Activated naive CD4-positive, alpha-beta T cell treated with anti-CD3 and anti-CD28 coated beads for 36 hours (primary cell): ENCODE measurements at places on chromosomes 2 and 18.

- DNase-seq: peak; percentile 22
Measured at GRCh38 chr2:68653034-68653433, 9.7 kb downstream of the PROKR1 start.

DNA sequence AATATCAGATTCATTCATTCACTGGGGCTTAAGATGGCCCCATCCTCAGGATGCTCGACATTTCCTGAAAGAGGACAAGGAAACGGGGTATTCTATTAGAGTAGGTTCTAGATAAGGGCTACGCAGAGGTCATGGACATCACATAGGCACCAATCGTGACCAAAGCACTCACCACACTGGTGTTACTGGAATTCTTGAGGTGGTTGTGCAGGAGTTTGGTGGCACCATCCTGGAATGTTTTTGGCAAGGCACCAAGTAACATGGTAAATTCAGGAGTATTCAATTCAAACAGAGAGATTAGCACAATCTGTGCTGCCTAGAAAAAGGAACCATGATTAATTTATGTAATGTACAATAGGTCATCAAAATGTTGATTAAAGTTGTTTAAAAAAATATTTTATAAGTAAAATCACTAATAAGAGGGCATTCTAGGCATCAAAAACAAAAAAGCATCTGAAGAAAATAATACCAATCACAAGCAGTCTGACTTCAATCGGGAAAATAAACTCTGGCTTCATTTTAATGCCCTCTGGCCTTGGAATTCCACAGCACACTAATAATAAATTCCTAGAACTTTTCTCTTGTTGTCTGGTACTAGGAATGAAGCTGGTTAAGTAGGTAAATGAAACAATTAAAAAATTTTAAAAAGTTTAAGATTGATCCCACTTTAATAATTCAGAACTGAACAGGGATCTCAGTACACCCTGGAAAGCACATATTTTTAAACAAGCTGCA, 102.8 kb upstream of the TFCP2L1 start:
- DNase-seq: no peak

DNA sequence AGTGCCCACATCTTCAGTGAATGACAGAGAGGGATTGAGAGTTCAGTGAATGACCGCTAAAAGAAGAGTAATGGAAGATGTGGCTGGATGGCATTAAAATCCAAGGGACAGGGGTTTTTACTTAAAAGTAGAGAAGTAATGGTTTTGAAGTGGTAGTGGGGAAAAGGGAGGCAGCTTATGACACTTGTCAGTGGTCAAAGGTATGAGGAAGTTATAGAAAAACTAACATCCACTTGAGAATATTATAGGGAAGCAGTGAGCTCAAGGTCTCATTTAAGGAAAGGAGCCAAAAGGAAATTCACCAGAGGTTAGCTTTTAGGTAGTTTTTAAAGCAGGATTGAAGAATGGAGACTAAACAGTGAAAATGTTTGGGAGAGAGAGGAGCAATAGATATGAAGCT, 24.3 kb downstream of the CDK15 start:
- no peak for DNase-seq

- peak; percentile 67 for DNase-seq
Measured at GRCh38 chr2:190791347-190791975, 89.2 kb upstream of the GLS start.

- DNase-seq: no peak
Measured at GRCh38 chr2:47299555-47299954, 103.4 kb upstream of the MSH2 start.

DNA sequence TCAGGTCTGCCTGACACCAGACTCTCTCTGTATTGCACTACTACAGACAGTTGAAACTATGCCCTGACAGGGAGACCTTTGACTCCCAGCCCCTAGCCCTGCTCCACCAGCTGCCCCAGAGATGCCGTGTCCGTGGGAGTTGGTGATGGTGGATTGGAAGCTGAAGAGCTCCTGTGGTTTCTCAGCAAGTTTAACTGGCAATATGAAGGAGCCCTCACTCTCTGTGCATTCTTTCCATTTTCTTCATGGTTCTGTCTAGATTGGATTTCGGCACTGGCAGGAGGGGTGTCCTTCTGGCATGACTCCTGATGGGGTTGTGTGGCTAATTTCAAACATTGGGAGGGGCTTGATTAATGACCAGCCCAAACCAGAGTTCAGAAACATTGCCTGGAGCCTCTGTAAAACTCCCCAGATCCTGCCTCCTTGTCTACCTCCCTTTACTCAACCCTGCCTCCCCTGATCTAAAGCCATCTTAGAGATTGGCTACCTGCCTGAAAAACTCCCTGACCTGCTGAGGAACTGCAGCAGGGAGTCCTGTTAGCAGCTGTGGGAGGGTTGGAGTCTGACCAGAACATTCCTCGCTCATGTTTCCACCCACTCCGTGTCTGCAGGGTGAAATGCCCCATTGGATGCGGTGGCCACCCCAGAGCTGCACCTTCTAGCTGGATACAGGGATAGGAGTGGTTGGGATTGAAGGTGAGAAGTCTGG, 206.9 kb upstream of the SPRED2 start:
- no peak for DNase-seq

DNA sequence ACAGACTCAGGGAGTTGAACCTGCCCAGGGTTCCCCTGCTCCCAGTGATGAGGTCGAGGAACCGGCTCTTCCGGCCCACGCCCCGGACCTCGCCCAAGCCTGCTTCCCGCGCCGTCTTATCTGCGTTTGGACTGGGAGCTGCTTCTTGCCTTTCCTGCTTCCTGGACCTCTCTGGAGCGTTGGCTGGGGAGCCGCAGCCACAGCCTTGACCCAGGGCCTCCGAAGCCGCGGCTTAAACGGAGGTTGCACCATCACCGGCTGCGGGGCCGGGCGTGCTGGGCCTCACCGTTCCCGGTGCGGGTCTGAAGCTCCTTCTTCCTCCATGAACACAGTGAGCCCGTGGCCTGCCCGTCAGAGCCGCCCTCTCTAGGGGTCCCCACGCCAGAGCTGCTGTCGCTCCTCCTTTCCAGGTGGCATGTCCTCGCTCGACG, 13.3 kb downstream of the NTSR2 start:
- no peak for DNase-seq

DNA sequence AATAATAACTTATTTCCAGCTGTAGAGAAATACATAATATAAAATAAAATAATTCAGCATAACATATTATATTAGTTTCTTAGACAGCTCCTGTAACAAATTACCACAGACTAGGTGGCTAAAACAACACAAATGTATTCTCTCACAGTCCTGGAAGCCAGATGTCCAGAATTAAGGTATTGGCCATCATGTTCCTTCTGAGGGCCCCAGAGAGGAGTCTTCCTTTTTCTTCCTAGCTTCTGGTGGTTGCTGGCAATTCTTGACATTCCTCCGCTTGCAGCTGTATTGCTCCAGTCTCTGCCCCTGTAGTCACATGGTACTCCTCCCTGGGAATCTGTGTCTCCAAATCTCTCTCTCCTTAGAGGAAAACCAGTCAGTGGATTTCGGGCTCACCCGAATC, 146.8 kb downstream of the RBM43 start:
- DNase-seq: no peak

- peak; percentile 12 for DNase-seq
Measured at GRCh38 chr2:176637486-176638166, 368.4 kb downstream of the MTX2 start.

DNA sequence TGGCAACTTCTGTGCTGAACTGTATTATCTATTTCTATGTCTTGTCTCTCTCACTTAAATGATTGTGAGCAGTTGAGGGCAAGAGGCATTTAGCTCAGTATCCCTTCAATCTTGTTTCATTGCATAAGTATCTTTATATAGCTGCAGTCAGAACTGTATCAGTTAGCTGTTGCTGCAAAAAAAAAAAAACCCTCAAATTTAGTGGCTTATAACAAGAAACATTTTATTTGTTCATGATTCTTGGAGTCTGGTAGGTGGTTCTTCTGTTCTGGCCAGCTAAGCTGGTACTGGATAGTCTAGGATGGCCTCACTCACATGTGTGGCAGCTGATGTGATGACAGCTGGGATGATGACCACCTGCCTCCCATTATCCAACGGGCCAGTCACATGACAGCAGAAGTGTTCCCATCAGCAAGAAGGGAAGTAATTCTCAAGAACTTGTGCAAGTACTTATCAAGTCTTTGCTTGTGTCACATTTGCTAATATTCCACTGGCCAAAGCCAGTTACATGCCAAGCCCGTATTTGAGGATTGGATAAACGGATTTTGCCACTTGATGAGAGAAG, 67.8 kb downstream of the SLC4A3 start:
- DNase-seq: no peak

DNA sequence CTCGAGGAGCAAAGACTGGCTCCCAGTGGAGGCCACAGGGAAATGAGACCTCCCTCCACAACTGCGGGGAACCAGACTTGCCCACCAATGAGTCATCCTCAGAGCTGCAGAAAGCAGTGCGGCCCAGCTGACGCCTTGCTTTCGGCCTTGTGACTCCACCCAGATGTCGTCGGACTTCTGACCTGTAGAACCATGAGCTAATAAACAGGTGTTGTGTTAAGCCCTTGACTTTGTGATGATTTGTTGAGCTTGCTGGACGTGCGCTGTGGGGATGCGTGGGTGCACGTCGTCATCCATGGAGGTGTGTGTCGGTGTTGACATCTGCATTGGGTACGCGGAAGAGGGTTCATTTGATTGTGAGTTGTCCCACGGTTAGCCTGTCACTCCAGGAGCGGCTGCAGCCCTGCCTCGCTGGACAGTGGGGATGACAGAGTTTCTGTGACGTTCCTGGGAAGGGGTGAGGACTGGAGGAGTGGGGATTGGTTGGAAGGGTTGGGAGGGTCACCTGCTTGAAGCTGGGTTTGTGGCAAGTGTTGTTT, 154.1 kb downstream of the SH3BP4 start:
- DNase-seq: no peak

DNA sequence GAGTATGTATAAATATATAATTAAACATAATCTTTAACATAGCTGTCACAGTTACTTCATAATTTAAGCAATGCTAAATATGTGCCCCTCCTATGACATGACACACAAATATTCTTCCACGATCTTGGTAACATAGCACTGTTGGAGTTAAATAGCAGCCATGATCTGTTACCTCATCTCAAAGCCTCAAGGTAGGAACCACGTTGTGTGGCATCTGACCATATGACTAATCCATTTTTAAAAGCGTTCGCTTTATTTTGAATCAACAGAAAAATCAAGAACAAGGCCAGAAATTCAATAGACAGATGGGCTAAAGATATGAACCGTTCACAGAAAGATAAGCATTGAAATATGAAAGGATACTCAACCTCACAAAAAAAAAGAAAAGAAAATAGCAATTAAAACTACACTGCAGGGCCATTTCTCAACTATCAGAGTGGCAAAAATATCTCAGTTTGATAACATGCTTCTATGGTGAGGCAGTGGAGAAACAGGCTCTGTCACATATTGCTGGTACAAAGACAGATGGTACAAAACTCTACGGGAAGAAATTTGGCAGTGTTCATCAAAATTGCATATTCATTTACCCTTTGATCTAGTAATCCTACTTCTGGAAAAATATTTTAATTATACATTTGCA, 105.9 kb downstream of the TMX3 start:
- no peak for DNase-seq

GRCh38 chr2:85431570-85432205, 13.2 kb downstream of the SH2D6 start:
- DNase-seq: no peak

DNA sequence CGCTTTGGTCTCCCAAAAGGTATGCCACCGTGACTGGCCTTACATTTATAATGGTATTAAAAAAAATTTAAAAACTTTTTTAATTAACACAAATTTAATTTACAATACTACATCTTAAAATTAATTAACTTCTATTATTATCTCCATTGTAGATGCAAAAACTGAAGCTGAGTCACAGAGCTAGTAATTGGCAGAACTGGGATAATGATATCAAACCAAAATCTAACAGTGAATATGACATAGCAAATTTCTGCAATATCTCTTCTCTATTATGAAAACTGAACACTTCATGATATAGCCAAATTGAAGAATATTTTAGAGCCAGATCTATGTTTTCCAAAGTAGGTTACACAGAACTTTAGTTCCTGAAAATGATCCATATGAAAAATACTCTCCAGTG, 66.4 kb upstream of the CHAC2 start:
- DNase-seq: no peak

- DNase-seq: no peak
Measured at GRCh38 chr2:37992601-37993000, 67.5 kb downstream of the RMDN2 start.

DNA sequence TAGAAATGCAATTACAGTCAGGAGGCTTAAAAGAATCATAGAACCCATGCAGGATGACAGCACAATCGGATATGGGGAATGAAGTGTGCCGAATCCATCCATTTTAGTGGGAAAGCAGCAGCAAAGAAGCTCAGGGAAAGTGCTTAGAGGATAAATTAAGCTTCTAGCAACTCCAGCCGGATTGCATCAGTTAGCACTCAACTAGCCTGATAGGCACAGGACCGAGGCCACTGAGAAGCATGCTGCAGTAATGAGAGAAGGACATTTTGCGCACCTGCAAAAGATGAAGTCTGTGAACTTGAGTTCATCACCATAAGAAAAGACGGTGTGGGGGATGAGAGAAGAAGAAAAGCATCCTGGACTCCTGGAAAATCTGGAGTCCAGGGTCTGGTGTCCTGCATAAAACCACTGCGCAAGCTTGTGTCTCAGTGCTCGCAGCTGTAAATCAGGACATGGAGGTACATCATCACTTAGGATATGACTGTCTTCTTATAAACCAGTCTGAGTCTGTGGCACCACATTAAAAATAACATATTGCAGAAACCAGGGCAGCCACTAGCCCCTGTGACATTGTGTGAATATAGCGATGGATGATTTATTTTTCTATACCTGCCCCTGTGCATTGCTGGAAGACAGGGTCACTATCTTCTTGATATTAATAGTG, 665.5 kb upstream of the SOX11 start:
- no peak for DNase-seq
